RPMI8226 (cell line): ENCODE measurements at places on chromosomes 3 and 15.

GRCh38 chr3:19272296-19272695 lies 124.0 kb downstream of the KCNH8 start:
- no peak for DNase-seq

GRCh38 chr15:42059661-42060476 lies 34.5 kb downstream of the PLA2G4D start:
- peak; percentile 66 for DNase-seq

DNA sequence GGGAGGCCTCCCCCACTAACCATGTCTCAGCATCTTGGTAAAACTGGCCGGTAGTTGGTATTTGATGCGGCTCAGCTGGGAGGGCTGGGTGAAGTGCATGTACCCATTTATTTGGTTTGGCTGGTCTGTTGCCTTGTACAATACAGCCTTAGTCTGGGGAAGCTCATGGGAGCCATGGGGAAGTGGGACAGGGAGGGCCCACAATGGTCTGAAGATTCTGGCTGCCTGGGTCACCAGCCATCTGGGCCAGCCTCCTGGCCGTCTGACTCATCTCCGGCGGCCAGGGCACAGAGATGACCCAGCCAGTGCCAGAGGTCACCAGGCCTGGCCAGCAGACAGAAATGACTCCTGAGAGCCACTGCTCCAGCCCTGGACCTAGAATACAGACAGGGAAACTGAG lies 51.6 kb upstream of the SMAD6 start:
- DNase-seq: no peak

- DNase-seq: no peak
Measured at GRCh38 chr3:52433328-52433995, 11.4 kb downstream of the SEMA3G start.

GRCh38 chr3:9809615-9810432 lies at the start of gene TTLL3:
Gene TTLL3 (plus strand): TSS chr3:9810262. CDS start chr3:9810662, 400 bp downstream.
- peak; percentile 57 for DNase-seq

DNA sequence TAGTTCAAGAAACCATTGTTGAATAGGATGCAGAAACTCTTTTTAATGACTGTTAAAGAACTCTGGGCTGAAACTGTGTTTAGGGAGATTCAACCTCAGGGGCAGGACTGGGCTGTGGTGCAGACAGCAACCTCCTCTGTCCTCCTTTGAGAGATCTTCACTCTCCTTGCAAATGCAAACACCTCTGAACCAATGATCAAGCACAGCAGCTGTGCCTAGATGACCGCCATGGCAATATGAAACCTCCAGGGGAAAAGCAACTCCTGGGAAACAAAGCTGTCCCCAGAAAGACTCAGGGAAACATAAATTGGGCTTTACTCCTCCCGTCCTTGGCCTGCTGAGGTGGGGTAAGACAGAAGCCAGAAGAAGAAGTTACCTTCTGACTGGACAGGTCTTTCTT lies 52.6 kb downstream of the TBC1D2B start:
- DNase-seq: no peak
